ENCODE measurements at places on chromosomes 1 and 21.
A peak's percentile ranks its signal among the peaks of the same experiment; 100 is the strongest.

- DNase-seq: no peak
These were observed 23.4 kb upstream of the PTP4A2 start for GRCh38 chr1:31961536-31961935.

GRCh38 chr1:89363196-89363595, 663 bp upstream of the GBP6 start:
- DNase-seq: peak; percentile 22

- no peak for DNase-seq
These were observed 36.2 kb downstream of the CAMSAP2 start for GRCh38 chr1:200774735-200775444.

DNA sequence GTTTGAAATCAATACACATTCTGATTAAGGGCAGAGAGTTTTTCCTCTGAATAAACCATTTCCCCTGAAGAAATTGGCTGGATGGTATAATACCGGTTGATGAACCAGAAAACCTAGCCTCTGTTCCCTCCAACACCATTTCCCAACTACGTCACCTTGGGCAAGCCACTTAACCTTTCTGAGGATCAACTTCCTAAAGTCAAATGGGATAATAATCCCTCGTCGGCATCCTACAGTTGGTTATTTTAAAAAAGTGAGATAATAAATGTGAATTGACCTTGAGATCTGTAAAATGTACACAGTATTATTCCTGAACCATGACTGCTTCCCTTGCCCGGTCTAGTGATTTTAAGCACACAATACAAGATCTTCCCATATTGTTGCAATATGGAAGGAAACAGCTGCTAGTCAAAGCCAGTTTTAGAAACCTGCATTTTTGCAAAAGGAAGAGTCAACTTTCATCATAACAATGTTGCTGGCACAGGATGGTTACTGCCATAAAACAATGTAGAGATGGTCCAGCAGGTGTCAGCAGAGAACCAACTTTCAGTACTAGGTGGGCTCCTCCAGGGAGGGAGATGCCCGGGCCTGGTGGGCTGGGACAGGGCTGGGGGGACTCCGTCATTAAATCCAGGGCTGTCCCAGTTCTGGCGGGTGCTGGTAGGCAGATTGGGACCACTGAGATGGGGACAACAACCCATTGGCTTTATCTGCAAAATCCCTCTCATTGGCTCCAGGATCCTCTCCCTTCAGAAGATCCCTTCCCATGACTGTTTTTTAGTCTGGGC, 5.2 kb upstream of the HLX start:
- no peak for DNase-seq

GRCh38 chr1:83978056-83978455, 20.9 kb downstream of the TTLL7 start:
- no peak for DNase-seq

- DNase-seq: no peak
These were observed 916.7 kb upstream of the B3GALT2 start for GRCh38 chr1:194103101-194103500.

- DNase-seq: no peak
These were observed 29.8 kb upstream of the GFI1 start for GRCh38 chr1:92516574-92516973.

- DNase-seq: no peak
These were observed 13.3 kb upstream of the CPT2 start for GRCh38 chr1:53183095-53183990.

DNA sequence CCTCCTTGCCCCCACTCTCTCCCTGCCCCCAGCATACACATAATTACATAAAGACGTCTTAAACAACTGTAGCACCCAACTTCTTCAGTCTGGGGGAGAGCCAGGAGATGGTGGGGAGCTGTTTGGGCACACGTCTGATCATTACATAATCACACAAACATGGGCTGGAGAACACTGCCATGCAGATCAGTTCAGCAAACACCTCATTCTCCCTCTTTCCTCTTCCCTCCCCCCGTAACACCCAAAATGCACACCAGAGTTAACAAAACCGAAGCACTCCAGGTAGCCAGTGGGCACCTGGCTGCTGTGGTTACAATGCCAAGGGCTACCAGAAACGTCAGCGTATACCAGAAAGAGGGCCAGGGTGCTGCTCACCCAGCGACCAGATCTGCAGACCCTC, 1.6 kb downstream of the HIVEP3 start:
- DNase-seq: no peak

DNA sequence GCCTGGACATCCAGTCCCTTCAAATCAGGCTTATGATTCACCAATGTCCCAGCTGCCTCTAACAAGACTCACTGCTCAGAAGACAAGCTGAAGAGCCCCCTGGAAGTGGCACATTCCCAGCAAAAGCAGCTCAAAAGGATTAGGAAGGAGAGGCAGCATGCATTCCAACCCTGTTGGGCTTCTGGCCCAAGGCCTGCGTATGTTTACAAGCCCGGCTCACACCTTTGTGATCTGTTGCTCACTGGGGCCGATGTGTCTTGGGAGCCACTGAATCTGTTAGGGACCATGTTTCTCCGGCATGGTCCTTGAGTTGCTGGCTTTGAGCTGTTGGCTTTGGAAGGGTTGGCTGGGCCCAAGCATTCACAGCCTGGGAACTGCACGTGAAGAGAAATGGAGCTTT, 81.2 kb upstream of the C1orf174 start:
- DNase-seq: no peak

- DNase-seq: no peak
These were observed 16.6 kb upstream of the IGSF5 start for GRCh38 chr21:39728341-39728740.

DNA sequence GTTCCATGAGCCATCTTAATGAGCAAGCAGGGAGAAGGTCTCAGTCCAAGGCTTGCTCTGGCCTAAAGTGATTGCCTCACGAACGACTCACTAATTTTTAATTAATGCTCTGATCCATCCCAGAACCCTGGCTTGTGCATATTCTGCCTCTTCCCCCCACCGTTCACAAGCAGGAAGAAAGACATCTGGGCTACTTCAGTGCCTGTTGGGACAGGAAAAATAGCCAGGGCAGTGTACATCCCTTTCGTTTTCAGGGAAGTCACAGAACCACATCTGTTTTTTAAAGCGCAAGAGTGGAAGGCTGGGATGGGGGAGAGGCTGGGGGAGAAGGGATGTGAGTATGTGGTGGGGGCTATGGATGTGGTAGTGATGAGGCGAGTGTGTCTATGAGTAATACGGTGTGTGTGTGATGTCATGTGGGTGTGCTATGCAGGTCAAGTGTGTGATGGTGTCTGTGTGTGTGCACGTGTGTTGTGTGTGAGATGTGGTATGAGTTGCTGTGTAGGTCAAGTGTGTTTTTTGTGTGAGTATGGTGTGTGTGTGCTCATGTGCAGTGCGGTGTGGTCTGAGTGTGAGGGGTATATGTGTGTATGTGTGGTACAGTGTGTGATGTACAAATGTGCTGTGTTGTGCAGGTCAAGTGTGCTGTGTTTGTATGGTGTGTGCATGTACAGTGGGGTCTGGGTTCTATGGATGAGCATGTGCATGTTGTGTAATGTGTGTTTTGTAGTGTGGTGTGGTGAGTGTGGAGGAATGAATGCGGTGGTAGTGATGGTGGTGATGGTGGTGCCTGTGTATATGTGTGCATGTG, 64.9 kb upstream of the SYT6 start:
- DNase-seq: no peak

DNA sequence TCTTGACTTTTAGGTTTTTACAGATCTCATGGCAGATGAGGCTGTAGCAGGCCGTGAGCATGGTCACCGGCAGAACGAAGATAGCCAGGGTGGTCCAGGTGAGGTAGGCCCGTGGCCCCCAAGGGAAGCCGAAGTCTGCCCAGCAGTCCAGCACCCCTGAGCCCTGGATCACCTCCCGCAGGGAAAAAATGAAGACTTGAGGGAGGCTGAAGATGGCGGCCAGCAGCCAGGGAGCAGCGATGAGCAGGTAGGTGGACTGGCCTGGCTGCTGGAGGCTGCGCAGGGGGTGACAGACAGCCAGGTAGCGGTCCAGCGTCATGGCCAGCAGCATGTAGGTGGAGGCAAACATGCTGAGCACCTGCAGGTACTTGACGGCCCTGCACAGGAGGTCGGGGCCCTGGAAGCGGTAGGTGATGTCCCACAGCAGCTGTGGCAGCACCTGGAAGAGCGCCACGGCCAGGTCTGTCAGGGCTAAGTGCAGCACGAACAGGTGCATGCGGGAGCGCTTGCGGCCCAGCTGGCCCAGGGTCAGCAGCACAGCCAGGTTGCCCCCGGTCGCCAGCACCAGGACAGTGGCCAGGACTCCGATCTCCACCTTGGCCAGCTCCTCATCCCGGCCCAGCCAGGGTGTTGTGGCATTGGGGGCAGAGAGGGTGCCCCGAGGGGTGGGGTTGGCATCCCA, 856 bp downstream of the AVPR1B start:
- DNase-seq: no peak

DNA sequence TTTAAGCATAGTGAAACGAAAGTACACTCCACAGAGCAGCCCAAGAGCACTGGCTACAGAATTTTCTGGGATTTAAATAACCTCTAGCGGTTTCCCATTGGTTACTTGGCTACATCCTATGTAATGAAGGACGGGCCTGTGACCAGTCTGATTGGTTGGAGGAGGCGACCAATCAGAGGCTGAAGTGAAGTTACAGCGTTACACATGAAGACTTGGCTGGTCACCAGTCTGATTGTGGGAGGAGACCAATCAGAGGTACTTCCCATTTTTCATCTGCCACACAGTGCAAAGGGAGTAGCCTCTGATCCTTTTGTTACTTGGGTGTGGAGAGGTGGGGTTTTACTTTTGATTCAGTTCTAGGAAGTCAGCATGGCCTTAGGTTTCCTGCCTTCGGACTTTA, 142.7 kb upstream of the SERTAD4 start:
- DNase-seq: no peak

DNA sequence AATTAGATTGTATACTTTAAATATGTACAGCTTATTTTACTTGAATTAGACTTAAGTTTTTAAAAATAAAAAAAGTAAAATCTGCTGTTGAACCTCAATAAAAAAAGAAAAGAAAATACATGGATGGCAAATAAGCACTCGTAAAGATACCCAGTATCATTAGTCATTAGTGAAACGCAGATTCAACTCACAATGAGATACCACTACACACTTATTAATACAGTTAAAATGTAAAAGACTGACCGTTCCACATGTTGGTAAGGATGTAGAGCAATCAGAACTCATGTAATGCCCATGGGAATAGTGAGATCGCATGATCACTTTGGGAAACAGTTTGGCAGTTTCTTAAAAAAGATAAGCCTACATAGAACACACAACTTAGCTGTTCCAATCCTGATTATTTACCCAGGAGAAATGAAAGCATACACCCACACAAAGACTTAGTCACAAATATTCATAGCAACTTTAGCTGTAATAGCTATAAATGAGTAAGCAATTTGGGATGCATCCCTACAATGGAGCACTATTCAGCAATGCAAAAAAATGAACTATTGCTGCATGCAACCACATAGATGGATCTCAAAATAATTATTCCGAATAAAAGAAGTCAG, 7.3 kb downstream of the SH2D1B start:
- DNase-seq: no peak

GRCh38 chr1:40399984-40400704, 26.6 kb downstream of the SMAP2 start:
- DNase-seq: no peak

GRCh38 chr1:113041569-113042284, 31.3 kb upstream of the LRIG2 start:
- DNase-seq: no peak

GRCh38 chr1:49854741-49855140, 169.0 kb downstream of the AGBL4 start:
- DNase-seq: no peak

GRCh38 chr1:171138980-171139379, 46.1 kb upstream of the FMO2 start:
- no peak for DNase-seq

DNA sequence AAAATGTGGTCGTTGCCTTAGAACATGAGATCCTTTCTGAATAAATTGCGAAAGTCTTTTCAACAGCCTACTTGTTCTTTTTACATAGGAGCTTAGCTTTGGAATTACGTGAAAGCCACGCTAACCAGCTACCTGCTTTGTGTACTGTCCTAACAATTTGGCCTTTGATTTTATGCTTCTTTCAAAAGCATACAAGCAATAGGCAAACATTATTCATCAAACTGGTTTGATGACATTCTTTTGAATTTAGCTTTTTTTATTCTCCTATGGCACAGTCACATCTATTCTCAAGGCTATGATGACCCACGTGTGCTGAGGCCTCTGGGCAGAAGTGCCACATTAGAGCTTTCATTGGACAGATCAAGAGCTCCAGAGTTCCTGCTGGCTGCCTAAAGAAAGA, 178.0 kb upstream of the DPT start:
- DNase-seq: no peak

- DNase-seq: peak; percentile 40
These were observed 12.4 kb downstream of the PSEN2 start for GRCh38 chr1:226882631-226883409.

DNA sequence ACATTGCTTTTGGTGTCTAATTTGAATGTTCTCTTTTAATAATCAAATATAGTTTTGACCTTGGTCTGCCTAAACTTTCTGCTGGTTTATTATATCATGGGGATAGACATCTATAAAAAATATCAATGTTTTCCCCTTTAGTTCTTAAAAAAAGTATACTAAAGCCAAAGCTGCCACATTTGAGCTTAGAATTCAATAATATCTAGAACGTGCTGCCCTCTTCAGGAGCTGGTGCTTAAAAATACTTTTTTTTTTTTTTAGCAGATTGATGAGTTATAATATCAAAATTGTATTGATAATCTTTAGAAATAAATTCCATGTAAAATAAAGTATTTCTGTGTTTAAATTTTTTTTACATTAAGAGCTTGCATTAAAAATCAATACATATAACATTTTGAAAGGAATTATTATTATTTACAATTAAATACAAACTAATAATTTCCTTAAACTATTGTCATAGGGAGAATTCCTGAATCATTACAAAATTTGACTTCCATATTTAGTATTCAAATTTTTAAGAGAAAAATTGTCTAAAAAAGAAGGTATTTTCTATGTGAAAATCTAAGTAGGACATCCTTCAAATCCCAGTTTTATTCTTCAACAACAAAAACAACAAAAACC, 40.1 kb upstream of the ADGRL2 start:
- no peak for DNase-seq

DNA sequence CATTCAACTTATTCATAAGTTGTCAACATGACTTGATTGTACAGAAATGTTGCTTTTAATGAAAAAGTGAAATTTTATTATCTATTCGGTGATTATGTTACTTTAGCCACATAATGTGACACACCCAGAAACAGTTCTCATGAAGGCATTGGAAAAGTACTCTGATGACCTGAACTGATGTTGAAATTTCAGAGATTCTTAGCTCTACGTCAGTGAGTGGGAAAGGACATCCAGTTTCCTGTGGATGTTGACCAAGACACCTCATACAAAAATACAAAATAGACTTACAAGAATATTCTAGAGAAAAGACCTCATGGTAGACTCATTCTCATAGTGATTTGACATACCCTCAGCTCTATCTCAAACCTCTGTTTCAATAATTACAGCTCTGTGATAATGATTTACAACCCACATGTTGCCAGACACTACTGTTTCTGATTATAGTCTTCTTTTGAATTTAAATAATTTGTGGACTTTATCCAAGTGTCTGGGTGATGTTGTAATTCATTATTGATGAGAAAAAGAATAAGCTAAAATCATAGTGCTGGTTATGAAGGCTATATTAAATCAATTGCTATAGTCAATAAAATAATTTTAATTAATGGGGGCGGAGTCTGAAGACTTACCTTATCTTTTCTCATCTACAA, 37.3 kb downstream of the KCNK2 start:
- DNase-seq: no peak

GRCh38 chr1:8314346-8315280, 3.3 kb upstream of the SLC45A1 start:
- DNase-seq: peak; percentile 56
